ENCODE measurements at places on chromosomes 1 and 21.

- DNase-seq = no peak
Measured at GRCh38 chr21:45562402-45562801, 20.2 kb upstream of the SLC19A1 start.

- no peak for DNase-seq
Measured at GRCh38 chr1:224528900-224529299, 87.2 kb upstream of the CNIH3 start.

DNA sequence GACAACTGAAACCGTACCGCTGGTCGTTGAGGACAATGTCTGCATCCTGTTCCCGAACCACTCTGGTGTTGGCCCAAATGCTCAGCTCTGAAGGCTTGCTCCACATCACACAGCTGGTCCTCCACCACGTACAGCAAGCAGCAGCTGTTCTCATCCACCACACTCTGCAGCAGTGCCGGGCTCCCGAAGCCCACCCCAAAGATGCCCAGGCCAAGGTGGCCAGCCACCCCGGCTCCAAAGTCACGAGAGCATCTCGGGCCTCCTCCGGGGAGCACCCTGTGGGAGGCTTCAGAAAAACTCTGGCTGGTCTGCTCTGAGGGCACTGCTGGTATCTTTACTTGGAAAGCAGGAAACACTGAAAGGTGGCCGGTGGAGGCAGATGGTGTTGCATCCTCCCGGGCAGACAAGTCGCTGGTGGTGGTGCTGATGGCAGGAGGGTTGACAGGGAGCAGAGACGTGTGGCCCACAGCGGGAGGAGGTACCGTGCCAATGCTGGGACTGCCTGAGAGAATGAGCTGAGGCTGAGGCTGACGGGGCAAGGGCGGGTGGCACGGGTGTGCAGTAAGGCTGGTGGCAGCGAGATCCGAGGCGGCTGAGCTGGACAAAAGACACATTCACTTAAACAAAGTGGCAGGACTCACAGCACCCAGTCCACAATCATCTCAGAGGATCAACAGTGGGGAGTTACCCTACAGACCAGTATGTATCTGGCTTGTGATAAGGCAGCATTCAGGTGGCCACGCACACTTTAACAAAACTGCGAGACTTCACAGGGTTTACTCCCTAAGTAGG lies 6.5 kb upstream of the CCDC27 start:
- no peak for DNase-seq

DNA sequence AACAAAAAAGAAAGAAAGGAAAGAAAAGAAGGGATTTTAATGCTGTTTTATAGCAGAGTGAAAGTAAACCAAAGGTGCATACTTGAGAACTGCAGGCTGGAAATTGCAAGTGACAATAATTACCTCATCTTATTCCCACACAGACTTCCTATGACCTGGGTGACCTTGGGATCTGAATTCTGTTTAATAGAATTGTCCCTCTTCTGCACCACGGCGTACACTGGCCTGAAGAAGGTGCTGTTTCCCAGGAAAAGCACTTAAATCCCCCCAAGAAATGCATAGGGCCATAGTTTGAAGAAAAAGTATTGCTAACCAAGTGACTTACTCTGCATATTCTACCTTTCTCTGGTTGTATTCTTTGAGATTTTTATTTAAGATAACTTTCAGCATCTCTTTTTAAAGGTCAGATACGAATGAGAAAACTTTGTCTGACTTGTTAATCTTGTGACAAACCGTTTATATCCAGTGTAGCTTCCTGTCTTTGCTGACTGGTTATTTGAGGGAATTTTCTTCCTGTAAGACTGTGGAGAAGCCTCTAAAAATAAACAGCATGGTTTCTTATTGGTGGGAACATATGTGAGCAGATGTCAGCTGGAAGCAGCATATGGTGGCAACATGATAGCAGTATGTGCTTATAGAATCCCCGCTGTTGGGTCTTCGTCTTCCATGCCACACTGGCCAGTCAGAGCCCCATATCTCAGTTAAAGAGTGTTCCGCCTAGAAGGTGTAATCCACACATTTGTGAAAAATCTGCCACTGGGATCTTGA lies 16.3 kb downstream of the TGFB2 start:
- DNase-seq = no peak

- DNase-seq = no peak
Measured at GRCh38 chr1:26991310-26992116, 2.0 kb upstream of the TRNP1 start.

GRCh38 chr1:12594966-12595756 lies 22.8 kb downstream of the DHRS3 start:
- DNase-seq = no peak

- DNase-seq = no peak
Measured at GRCh38 chr21:16134134-16134533, 404.4 kb downstream of the USP25 start.

Measured in T-helper 2 cell (primary cell).